MV-4-11 (cell line): ENCODE measurements at places on chromosomes 12 and 14.

DNA sequence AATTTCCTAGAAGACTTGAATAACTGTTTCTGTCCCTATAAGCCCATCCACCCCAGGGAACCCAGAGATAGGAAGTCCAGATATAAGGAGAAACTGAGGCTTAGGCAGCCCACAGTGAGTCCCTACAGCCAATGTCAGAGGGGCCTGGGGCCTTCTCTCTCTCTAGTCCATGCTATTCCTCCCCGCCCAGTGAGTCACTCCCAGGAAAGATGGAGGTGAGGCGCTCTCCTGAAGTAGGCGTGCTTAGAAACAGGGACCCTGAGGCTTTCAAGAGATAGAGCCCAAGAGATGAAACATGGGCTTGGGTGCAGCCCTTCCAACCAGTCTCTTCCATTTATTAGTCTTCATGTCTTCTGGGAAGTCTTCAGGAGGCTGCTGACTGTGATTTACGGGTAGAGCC, 2.3 kb upstream of the SMUG1 start:
- DNase-seq: no peak

DNA sequence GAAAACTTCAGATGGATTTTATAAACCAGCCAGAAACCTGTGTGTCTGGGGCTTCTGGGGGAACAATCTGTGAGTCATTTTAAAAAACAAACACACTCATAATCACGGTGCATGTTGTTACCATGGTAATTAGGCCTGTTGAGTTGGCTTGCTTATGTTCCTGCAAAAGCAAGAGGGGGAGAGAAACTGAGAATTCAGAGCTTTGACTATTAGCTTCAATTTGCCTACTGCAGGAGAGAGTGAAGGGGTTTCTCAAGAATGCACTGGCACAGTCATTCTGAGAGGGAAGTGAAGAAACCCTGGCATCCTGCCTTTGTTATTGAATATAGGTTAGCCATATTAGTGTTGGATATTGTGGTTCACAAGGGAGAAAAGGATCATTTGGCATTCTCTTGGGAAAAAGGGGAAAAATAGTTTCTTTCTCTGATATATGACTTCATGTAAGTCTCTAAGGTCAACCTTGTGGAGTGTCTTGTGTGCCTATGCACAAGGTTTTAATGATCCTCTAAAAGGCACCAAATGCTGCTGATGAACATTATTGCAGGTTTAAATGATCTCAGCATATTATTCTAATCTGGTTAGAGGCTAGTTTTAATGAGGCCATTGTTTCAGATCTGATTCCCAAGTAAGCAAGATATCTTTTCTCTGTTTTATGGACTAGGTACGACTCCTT, 12.9 kb downstream of the GNG2 start:
- DNase-seq: peak; percentile 60

DNA sequence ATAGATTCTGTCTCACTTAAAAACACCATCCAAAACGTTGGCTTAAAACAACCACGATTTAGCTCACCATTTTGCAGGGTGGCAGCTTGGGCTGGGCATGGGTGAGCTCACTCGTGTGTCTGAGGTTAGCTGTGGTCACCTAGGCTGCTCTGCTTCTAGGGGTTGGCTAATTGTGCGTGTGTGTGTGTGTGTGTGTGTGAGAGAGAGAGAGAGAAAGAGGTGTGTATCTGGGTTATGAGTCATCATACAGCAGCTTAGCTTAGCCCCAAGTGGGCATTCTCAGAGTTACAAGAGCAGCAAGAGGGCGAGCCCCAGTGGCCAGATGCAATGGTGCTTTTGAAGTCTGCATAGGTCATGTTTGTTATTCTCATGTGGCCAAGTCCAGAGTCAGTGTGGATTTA, 6.0 kb downstream of the FBXW8 start:
- DNase-seq: peak; percentile 93

DNA sequence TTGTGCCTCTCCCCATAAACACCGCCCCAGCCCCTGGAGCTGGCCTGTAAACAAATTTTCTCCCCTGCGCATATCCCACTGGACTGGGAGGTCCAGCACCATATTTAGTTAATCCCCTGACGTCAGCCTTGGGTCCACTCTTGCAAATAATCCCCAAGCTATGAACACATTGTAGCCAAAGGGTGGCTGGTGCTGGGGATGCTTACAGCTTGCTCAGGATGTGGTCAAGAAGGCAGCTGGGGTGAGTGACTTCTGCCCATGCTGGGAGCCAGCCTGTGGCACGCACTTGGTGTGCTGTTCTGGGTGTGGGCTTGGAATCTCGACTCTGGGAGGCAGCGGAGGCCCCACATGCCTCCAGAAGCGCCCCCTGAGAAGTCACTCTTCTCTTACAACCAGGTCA, 32.1 kb downstream of the CMKLR1 start:
- DNase-seq: peak; percentile 74

DNA sequence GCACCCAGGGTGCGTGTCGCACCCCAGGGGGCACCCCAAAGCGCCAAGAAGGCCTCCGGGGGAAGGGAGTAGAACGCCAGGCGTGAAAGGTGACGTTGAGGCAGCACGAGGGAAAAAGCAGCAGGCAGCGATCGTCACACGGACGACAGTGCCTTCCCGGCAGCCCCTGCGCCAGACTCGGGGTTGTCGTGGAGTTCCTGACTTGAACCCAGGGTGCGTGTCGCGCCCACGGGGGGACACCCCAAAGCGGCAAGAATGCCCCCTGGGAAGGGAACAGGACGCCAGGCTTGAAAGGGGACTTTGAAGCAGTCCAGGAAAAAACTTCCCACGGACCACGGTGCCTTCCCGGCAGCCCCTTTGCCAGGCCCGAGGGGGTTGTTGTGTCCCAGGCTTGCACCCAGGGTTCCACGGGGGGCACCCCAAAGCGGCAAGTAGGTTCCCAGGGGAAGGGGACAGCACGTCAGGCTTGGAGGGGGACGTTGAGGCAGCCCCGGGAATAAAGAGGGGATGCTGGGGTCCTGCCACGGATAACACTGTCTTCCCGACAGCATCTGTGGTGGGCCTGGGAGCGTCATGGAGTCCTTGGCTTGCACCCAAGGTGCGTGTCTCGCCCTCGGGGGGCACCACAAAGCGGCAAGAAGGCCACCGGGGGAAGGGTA, 159.2 kb upstream of the ALG10B start:
- DNase-seq: no peak

DNA sequence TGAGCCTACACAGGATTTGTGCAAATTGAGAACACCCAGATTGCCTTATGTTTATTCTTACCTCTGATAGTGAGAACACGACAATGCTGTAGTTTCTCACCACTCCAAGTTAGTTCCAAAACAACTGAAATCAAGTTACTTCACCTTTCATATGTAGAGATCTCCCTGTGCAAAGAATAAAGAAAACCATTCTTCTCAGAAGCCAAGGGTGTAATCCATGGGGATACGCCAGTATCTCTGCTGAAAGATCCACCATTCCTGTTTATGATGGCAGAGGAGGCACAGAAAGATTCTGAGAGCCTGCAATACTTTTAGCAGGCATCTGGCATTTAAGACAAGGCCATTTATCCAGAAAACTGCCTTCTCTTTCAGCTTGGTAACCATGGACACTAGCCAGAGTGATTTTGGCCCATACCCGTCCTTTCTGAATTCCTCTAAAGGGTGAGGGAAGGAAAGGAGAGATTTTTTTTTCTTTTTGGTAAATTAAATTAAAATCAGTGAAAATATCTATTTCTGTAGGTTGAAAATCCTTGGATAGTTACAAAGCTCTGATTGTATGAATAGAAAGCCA, 355.4 kb upstream of the FAR2 start:
- no peak for DNase-seq

GRCh38 chr12:89565002-89565401, 39.2 kb upstream of the POC1B start:
- DNase-seq: no peak

DNA sequence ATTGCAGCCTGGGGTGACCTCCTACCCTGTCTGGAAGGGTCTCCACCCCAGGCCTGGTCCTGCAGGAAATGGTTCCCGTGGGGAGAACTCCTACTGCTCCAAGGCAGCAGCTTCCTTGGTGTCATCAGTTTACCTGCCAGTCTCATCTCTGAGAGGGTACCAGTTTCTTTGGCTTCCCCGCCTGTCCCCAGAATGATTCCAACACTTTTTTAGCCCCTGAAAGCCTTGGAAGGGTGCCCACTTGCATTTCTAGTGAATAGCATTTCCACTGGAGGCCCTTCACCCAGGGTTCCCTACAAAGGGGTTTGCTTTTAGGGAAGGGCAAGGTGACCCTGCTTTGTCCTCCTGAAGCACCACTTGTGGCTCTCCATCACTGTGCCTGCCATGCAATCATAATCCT, 284.3 kb downstream of the ZFP36L1 start:
- no peak for DNase-seq

DNA sequence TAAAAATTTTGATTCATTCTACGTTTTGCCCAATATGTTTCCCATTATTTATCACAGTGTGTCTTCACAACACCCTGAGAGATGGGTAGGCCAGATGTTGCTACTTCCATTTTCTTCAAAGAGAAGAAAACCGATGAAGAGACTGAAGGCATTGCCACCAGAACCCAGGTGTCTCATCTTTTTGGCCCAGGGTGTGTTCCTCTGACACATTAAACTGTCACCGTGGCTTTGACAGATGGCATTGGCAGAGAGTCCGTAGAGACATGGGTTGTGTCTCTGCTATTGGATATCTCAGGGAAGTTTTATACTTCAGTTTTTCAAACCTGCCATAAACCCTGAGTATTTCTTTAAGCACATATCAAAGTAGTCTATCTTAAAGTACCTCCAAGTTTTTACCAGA, 11.3 kb upstream of the NUDT4 start:
- no peak for DNase-seq
